Kidney tubule cell (primary cell): ENCODE measurements at places on chromosomes 6 and 20.

DNA sequence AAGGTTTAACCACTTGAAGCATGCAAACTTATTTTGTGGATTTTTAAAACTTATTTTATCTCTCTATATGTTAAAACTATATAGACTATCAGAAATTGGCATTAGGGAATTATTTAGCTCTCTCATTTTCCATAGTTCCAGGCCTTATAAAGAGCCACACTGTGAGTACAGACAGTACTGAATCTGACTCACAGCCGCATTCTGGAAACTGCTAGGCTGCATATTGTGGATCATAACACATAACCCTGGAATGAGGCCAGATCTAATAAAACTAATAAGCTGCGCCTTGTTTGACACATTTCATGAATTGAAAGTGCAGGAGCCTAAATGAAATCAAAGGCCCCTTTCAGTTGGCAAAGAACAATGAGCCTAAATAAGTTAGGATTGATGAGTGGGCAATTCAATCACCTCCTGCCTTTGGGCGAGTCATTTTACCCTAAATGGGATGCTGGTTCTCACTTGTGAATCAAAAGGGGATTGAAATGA lies 308.4 kb downstream of the PACRG start:
- no peak for DNase-seq

- DNase-seq: no peak
Observed at GRCh38 chr6:106098383-106099234, 12.5 kb downstream of the PRDM1 start.

DNA sequence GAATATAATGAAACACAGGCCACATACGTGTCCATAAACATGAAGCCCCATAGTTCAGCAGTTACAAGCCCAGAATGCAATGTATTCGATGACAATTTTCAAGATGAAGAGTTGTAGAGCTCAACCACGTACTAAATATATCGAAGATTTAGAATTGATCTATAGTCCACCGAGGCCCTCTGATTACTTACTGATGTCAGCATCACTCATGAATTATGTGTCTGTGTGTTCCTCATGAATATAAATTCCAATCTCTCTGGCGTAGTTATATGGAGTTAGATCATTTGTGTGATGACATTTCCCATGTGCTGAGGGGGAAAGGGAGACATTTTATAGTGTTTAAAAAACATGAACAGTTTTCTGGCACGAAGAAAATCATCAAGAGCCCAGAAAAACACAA lies 97.5 kb downstream of the PFDN4 start:
- DNase-seq: no peak

DNA sequence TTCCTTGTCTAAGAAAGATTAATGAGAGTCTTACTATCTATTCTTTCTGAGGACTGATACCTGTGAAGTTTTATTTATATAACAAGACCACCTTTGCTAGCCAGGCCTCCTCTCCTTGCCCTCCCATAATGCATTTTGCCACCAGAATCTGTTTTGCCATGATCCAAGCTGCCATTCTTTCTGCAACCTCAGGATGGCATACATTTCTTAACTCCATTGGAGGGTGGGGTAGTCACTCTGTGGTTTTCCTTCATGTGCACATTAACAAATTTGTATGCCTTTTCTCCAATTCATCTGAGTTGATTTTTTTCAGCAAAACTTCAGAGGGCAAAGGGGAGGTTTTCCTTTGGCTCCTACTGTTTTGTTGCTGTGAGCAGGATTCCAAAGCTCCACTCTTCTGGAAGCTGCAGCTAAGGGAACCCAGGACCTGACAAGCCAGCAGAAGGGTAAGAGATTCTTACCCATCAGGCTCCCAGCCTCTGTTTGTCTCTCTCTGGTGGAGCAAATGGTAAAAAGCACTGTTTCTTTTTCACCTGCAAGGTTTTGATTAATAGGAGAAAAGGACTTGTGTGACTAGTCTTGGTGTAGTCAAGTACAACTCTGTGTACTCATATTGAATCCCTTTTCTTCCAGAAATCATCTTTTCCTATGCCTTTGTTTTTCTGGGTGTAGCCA lies 26.2 kb upstream of the ENPP4 start:
- DNase-seq: peak; percentile 20

- DNase-seq: no peak
Observed at GRCh38 chr20:44494266-44494665, 18.6 kb downstream of the TTPAL start.

DNA sequence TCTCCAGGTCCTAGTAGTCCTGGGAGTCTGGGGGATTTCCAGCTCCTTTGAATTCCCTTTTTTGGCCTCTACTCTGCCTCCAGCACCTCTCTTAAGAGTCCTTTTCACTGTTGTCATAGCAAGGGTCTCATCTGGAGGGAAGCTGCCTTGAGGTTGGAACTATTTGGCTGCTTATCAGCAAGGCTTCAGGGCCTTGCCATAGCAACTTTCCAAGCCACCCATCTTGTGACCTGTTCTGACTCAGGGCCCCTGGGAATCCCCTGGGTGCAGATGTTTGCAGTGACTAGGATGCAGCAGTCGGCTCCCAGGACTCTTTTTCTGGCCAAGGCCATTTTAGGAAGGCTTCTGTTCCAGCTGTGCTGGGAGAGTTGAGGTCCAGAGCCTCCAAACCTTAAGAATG lies 12.4 kb downstream of the PKIG start:
- peak; percentile 92 for DNase-seq

DNA sequence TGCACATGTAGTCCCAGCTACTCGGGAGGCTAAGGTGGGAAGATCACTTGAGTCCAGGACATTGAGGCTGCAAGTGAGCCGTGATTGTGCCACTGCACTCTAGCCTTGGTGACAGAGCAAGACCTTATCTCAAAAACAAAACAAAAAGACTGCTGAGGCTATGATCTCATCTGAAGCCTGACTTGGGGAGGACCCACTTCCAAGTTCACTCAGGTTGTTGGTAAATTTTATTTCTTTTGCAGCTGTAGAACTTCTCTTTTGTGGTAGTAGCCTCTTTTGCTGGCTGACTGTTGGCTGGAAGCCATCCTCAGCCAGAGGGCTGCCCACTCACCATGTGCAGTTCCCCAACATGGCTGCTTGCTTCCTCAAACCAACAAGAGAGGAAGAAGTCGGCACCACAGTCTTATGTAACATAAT lies 36.8 kb upstream of the ME1 start:
- DNase-seq: no peak

DNA sequence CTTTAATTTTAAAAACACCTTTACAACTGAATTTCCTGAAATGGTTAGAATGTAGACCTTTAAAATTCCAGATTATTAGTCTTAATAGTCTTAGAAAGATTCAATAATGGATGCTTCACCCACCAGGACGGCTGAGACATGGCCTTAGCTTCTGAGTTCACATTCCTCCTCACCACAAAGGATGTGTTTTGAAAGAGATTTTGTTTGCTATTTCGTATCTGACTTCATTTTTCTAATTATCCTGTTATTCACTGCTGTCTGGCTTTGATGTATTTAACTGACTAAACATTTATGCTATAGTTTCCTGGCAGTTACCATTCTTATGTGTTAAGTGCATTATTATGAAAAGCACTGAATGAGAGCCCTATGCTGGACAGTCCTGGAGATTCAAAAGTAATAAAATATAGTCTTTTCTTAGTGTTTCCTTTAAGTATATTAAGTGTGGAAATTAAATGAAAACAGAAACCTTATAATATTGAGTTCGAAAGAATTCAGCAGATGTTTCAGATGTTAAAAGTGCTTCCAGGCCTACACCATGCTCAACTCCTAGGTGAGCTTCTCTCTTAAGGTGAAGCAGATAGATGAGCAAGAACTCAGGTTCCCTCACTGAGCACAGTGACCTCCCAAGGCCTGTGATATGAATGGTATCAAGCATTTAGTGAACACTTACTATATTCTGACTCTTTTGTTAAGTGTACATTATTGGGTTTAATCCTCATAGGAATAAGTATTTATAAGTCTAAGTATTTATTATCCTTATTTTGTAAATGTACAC lies 40.3 kb downstream of the MAP3K4 start:
- peak; percentile 40 for DNase-seq

DNA sequence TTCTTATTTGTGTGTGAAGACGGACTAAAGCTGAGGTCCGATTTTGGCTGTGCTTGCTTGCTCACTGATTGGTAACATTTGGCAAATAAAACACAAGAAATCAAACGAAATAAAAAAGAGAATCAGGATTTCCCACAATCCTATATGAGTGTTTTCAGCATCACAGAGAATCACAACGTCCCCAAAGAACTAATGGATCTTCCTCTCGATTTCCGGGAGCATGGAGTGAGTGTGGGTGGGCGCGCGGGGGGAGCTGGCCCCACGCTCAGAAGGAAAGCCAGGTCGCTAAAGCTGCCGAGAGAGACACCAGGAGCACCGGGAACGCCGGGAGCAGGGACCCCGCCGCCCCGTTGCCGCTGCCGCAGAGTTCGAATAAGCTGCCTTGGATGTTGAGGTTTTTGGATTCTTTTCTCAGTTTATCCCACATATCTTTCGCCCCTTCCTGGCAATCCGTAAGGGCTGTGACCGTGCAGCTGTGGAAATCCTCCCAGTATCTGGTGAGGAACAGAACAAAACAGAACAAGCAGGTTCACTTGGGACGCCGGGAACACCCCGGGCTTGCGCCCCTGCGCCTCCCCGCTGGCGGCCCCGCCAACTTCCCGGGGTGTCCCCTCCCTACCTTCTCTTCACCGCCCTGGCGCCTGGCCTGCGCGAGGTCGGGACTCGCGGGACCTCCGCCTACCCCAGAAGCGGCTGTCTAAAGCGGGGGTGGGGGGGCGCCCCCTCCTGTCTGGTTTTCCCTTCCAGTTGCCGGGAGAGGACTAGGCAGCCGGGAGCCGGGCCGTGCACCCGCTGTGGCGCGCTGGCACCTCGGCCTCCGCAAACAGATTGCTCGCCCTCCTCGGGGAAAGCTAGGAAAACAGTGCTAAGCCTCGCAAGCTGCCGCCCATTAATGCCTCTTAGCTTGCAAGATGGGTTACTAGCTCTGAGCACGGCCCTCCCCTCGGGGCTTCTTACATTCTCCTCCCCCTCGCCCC lies 7.7 kb downstream of the NRN1 start:
- no peak for DNase-seq

DNA sequence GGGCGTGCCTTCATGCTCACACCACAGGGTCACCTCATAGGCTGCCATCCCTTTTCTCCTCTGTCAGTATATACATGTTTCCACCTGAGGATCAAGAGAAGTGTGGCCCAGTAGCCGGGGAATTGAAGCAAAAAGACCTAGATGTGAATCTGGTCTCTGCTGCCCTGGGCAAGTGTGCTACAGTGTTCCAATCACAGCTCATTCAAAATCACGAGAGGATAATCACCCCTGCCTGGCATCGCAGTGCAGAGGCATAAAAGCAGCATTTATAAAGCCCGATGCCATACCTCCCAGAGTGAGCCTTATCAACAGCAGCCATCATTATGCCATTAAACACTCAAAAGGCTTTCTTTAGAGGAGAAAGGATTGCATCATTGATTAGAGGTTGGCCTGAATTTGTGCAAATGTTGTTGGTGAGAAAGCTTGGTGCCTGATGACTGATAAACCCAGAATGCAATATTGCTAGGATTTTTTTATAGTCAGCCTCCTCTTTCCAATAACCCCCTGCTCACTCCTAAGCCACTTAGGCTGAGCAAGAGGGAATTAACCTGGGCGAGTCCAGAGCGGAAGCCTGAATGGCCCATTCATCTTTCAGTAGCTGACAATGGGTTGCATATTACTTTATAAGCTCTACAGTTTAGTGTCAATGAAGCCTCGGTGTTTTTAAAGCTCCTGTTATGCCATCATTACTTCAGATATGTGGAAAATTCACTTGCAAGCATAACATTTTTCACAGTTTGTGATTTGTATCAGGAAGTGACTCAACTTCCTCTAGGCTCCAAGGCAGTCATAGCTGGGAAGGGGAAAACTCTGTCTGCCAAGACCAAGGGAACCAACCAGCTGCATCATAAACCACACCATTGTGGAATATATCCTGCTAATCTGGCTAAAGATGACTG lies 92.5 kb upstream of the NXT1 start:
- DNase-seq: peak; percentile 87

DNA sequence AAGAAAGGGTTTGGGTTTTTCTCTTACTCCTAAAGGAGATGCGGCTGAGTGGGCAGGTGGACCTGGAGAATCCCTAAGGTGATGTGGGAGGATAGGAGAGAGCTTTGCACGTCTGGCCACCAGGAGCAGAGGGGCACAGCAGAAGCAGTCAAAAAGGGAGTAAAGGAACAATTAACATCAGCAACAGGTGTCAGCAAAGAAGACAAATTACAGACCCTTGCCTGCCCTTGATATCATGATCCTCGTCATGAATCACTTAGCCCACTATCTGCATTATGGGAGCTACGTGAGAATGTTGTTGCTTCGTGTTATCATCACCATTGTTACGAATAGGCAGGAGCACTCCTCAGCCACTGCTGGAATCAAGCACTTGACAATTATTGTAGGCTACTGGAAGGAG lies 25.5 kb upstream of the ARG1 start:
- no peak for DNase-seq

DNA sequence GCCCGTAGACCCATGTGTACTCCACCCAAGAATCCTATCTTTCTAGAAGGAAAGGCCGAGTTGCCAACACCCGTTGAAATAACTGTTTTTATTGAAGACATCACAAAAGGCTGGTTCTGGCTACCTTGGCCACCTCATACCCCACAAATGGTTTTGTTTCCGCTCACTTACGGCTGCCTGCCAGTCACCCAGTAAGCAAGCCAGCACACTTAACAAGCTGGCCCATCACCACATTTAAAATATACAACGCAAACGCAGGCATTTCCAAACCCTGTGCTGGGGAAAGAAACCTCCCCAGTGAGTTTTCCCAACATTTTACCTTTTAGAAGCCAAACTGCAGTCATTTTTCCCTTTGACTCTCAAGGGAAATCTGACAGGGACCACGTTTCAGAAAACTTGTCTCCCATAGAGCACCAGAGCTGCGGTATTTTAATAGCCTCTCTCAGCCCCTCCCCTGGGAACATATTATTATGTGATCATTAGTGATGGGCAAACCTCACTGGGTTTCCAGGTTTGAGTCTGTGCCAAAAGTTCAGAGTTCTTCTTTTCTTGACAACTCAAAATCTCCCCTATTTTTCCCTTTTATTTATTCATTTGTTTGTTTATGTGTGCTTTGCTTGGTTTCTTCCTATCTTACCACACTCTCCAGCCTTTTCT lies 36.7 kb upstream of the BMP2 start:
- no peak for DNase-seq

GRCh38 chr6:164502833-164503232 lies 806.6 kb downstream of the C6orf118 start:
- no peak for DNase-seq

DNA sequence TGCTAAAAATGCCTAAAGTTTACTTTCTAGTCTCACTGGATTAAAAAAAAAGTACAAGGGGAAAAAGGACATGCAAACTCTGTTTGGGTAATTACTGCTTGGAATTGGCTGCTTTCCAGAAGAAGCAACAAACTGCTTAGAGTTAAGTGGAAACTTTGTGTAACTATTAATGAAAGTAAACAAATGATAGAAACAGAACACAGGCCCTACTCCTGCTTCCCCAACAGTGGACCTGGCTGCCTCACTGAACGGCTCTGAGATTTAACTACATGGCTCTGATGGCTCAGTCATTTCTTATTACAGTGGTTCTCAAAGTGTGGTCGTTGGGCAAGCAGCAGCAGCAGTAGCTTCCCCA lies 108.5 kb downstream of the MAN1A1 start:
- DNase-seq: peak; percentile 27
